NCI-H774 (cell line): ENCODE measurements at places on chromosomes 1 and 21.

- DNase-seq = no peak
These were observed 6.5 kb downstream of the TAF13 start for GRCh38 chr1:109069294-109069693.

DNA sequence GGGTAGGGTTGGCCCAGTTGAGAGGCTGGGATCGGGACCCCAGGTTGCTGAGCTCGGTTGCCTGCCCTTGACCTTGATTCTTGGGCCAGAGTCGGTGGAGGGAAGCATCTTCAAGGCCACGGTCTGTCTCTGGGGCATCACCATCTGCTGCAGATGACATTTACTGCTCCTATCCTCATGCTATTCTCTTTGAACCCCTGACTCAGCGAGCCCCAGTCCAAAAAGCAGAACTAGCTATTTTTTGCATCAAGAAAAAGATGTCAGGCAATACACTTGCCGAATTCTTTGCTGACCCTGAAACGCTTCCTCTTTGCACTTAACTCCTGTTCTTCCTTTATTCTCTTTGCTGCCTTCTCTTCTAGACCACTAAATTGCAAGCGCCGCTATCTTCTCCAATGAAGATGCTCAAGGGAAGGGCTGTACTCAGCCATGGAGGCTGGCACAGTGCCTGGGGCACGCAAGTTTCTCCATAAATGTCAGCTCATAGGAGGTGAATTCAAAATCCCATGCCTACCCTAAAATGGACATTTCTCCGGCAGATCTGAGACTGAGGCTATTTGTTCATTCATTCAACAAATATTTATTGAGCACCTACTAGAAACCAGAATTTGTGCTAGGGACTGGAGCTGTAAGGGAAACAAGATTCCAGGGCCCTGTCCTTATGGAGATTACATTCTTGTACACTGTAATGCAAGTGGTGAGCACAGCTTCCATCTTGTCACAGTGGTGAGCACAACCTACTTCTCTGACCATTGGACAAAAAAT is 20.5 kb upstream of the CAPZB start:
- no peak for DNase-seq

DNA sequence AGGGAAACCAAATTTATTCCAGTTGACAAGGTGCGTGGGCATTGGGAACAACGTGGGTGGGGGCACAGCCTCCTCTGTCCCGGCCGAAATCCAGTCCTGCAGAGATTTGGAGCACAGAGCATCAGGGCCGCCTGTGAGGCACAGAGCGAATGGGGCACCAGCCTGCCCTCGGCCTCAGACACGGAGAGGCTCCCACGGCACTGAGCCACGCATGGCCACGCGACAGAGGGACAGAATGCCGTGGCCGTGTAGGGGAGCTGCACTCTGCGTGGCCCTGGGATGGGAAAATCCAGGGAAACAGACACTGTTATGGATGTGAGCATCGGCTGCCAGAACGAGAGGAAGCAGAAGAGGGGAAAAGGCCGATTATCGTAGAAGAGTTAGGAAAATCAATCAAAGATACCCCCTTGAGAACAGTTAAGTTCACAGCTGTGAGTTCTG is 13.5 kb upstream of the C1orf159 start:
- DNase-seq = no peak

DNA sequence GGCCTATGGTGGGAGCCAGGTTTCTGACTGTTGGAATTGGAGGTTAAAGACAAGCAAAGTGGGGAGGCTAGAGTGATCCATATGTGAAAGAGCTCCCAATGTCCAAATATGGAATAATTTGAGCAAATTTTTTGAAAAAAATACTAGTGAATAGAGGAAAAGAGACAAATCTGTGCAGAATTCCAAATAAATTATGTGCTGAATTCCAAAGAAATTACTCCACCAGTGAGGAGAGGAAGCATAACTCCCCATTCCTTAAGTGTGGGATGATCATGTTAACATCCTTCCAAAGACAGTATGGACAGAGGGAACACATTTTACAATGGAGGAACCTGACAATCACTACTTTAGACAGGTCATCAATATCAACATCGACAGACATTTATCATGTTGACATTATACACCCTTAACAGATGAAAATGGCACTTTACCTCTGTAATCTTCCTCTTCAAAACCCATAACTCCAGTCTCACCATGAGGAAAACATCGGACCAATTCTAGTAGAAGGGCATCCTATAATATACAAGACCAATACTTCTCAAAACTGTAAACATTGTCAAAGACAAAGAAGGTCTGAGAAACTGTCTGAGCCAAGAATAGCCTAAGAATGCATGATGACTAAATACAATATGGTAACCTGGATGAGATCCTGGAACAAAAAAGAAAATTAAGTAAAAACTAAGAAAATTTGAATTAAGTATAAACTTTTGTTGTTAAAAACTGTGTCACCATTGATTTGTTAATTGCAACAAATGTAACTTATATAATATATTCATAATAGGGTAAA is 71.5 kb upstream of the RGS4 start:
- no peak for DNase-seq

DNA sequence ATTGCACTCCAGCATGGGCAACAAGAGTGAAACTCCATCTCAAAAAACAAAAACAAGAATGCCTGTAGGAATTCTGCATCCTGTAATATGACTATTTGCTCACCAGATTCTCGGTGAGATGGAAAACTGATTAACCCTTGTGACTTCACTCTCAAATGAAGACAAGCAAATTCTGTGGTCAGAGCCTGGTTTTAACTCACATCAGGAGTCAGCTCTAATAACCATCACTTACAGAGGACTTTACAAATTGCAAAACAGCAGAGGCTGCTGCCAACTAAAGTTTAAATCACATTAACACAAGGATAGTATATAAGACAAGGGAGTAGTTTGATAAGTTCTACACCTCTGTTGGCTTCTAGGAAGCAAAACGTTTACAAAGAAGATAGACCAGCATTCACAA is 35.7 kb upstream of the FAM163A start:
- no peak for DNase-seq

- no peak for DNase-seq
These were observed 35.2 kb upstream of the AK4 start for GRCh38 chr1:65112811-65113210.

- DNase-seq = no peak
These were observed 16.5 kb downstream of the GREM2 start for GRCh38 chr1:240595476-240595875.

GRCh38 chr1:101399222-101399621 is 162.4 kb downstream of the S1PR1 start:
- DNase-seq = no peak

DNA sequence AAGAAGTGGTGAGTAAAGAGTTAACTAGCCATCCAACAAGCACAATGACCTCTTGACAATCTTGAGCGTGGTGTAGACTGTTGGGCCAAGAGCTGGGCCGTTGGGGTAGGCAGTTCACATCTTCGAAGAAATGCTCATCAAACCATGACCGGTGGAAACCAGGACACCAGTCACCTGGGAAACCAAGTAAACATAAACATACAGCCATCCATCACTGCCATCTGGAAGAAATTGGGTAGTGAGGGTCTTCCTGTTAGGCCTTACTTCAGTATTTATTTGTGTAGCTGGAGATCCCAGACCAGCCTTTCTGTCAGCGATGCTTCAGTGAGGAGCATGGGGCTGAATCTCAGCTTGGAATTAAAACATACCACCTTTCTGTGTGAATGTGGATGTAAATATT is 108.1 kb upstream of the HAO2 start:
- DNase-seq = no peak

DNA sequence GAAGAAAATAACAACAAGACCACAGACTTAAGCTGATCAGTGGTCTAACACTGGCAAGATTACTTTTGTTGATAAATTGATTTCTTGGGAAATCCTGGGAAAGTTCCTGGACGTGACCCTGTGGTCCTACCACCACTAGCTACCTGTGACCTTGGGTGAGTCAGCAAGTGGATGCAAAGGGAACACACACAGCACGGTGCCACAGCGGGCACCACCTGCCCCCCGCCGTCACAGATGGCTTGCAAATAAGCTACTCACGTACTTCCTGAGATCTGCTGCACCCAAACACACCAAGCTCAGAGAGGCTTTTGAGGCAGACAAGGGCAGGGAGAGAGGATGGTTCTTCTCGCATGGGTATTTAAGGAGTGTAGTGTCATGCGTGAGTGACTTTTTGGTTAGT is 12.7 kb downstream of the CFAP298 start:
- DNase-seq = no peak

- DNase-seq = no peak
These were observed 359.1 kb downstream of the BARHL2 start for GRCh38 chr1:90357995-90358394.

GRCh38 chr1:117215733-117216462 is 5.2 kb upstream of the VTCN1 start:
- DNase-seq = no peak

DNA sequence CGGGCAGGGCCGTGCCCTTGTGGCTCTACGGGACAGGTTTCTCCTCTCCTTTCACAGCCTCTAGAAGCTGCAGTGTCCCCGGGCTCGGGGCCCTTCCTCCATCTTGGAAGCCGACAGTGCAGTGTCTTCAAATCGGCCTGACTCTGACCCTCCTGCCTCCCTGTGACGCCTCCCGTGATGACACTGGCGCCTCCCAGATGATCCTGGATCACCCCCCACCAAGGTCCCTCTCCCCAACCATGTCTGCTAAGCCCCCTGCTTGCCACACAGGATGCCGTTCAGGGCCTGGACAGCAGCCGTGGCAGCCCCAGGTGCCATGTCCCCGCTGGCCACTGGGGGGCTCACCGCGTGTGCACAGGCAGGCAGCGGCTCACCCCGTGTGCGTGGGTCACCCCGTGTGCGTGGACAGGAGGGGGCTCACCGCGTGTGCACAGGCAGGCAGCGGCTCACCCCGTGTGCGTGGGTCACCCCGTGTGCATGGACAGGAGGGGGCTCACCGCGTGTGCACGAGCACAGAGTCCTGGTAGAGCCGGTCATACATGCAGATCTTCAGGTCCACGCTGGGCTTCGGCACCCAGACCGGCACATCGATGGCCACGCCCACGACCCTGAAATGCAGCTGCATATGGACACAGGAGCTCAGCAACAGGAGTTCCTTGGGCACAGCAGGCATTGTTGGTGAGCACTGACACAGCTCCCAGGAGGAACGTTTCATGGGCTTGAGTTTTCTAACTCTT is 24.9 kb upstream of the TMEM52 start:
- peak; percentile 4 for DNase-seq

DNA sequence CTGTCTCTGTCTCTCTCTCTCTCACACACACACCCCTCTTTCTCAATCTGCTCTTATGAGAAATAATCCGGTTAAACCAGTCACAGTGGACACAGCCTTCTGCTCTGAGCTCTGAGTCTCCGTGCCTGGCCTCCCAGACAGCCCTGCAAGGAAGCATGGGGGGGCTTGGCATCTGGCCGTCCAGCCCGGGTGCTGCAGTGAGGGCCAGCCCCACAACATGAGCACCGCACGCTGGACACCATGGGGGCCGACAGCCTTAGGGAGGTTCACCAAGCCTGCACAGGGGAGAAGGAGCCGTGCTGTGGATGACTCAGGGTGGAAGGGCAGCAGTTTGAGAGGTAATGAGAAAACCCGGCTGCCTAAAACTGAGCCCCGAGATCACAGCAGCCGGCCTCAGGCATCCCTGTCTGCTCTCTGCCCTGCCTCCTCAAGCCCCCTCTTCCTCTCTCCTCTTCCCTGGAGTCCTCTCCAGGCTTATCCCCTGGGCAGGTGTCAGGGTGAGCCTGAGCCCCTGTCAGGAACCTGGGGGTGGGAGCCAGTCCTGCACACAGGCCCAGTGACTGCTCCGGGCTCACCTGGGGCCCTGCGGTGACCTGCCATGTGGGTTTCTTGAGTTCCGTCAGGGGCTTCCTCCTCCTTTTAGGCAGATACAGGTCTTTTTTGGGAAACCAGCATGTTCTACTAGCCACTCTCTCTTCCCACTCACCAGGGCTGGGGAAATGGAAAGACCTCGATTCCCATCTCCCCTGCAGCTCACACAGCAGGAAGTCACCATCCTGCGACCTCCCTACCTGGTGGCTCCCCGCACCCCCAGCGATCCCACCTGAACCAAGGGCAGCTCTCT is 92.8 kb downstream of the ITPKB start:
- DNase-seq = no peak

- DNase-seq = no peak
These were observed 353.2 kb downstream of the PTBP2 start for GRCh38 chr1:97074771-97075170.

GRCh38 chr1:168422203-168422847 is 121.5 kb downstream of the XCL2 start:
- DNase-seq = no peak

- no peak for DNase-seq
These were observed 14.7 kb downstream of the WNT3A start for GRCh38 chr1:228021355-228022030.

DNA sequence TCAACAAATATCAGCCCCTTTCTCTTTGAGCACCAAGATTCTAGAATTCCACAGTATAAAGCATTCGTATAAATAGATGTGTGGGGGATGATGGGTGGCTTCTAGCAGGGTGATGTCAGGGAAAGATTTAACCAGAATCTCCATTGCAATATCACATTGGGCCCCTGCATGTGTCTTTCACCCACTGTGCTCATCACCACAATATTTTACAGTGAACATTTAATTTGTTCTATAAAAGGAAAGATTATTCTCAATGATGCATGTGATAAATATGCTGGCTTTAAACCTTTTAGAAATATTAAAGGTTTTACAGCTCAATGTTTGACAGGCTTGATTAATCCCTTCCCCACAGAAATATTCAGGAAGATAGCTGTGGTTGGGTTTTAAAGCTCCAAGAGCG is 457.8 kb upstream of the DAB1 start:
- no peak for DNase-seq

- DNase-seq = no peak
These were observed 415.5 kb upstream of the ADAMTS5 start for GRCh38 chr21:27382404-27382803.

GRCh38 chr1:66276218-66276617 is 257.7 kb upstream of the SGIP1 start:
- no peak for DNase-seq

- no peak for DNase-seq
These were observed 477.5 kb downstream of the NUF2 start for GRCh38 chr1:163799190-163799805.

DNA sequence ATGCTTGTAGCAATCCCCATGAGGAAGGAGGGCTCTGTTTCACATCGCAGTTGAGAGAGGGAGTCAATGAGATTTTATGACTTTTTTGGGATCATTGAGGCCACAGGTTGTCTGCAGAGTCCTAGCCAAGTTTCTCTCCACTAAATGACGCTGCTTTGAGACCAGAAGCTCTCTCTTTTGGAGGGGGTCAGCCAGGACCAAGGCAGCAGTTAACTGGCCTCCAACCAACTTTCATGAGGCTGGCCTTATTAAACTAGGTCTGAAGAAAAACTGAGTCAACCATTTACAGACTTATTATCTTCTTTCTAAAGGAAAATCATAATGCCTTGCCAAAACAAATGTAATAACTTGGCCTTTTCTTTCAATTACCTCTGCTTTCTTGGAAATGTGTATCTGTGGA is 8.6 kb downstream of the WLS start:
- no peak for DNase-seq

GRCh38 chr1:233257786-233258185 is 37.7 kb downstream of the PCNX2 start:
- DNase-seq = no peak

GRCh38 chr1:20440785-20441200 is 45.2 kb downstream of the CAMK2N1 start:
- no peak for DNase-seq

- no peak for DNase-seq
These were observed 6.9 kb downstream of the ADSS2 start for GRCh38 chr1:244444854-244445253.

GRCh38 chr1:86953167-86953566 is 38.7 kb downstream of the HS2ST1 start:
- no peak for DNase-seq

- DNase-seq = no peak
These were observed 108.7 kb upstream of the ACTRT2 start for GRCh38 chr1:2912424-2913061.

- no peak for DNase-seq
These were observed 14.4 kb downstream of the NOC2L start for GRCh38 chr1:944341-945325.
